Cortex of kidney (tissue), 1 donor: ENCODE measurements at places on chromosomes 16 and 17.

DNA sequence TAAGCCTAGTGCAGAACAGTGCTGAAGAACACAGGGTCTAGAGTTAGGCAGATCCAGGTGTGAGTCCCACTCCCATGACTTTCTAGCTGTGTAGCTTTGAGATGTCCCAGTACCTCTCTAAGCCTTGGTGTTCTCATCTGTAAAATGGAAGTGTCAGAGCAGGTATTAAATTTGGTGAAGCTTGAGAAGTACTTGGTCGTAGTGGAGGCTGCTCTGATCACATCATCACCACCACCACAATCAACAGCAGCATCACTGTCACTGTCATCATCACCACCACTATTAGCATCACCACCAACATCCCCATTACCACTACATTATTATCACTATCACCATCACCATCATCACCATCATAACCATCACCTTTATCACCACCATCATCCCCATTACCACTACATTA lies 132.1 kb downstream of the CMIP start:
- no peak for DNase-seq

DNA sequence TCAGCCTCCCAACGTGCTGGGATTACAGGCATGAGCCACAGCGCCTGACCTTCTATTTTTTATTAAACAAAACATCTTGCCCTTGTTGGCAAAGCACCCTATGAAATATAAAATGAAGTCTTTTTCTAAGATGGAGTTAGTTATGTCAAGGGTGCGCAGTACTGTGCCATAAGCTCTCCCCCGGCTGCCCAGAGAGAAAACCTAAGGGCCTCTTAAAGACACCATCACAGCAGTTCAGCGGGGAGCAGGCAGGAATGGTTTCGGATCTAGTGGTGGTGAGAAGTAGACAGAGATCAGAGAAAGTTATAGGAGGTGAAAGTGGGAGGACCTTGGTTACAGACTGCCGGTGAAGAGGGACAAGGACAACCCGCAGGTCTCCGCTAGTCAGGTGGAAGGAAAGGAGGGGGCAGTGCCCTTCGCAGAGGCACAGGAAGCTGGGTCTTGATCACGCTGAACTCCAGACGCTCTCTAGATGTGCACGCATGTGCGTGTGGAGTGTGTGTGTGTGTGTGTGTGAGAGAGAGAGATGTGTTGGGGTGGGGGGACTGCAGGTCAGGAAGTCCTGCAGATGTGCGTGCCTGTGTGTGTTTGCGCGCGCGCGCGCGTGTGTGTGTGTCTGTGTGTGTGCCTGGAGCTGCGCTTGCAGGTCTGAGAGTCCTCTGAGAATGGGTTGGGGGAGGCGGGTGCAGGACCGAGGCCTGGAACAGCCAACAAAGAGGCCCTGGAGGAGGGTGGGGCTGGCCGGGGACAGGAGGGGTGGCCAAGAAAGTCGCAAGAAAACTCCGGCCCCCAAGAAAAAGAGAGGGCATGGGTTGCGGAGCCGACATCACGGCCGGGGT lies 748 bp upstream of the CMTM3 start:
- DNase-seq: no peak

DNA sequence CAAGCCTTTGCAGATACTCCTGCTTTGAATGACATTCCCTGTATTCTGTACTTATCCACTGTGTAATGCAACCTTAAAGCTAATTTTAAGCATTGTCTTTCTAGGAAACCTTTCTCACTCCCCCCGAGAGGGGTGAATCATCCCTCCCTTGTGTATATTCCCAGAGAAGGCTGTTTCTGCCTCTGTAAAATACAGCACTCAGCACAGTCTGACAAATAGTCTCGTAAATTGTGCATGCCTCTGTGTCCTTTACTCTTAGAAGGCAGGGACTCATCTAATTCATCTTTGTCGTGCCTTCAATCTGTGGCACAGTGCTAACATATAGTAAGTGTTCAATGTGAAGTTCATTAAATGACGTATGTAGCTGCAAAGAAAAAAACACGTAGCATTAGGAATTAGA lies 200.7 kb downstream of the CA10 start:
- DNase-seq: no peak

DNA sequence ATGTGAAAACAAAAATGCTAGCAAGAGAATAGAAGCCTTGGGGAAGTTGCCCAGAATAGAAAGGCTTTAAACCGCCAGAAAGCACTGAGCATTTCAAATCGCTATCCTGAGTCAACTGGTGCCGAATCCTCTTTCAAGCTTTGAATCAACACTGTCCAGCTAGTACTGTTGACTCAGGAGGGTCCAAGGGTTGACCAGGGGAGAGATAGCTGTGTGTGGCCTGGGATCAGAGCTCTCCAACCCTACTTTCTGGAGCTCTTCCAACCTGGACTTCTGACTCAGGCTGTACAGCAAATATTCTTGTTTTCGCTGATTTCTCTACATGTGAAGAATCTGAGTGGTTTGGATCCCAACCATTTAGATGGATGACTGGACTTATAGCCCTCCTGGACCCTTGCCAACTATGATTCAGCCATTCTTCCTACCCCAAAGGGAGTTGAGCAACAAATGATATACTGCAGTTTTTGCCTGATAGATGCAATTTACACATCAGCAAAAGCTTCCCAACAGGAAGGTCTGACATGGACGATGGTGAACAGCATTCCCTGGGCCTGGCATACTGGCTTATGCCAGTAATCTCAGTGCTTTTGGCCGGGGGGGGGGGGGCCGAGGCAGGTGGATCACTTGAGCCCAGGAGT lies 154.0 kb upstream of the SDK2 start:
- no peak for DNase-seq

GRCh38 chr17:42275527-42276358 lies 448 bp downstream of the STAT5B start:
- DNase-seq: no peak

DNA sequence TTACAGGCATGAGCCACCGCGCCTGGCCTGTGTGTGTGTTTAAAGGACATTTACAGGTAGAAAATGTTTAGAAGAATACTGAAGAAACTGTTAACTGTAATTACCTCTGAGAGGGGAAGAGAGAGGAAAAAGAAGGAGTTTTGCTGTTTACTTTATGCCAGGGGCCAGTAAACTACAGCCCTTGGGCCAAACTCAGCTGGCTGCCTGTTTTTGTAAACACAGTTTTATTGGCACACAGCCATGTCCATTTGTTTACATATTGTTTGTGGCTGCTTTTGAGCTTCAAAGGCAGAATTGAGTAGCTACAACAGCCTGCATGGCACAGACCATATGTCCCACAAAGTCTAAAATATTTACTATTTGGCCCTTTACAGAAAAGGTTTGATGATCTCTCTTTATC lies 76.4 kb downstream of the GPR139 start:
- no peak for DNase-seq

DNA sequence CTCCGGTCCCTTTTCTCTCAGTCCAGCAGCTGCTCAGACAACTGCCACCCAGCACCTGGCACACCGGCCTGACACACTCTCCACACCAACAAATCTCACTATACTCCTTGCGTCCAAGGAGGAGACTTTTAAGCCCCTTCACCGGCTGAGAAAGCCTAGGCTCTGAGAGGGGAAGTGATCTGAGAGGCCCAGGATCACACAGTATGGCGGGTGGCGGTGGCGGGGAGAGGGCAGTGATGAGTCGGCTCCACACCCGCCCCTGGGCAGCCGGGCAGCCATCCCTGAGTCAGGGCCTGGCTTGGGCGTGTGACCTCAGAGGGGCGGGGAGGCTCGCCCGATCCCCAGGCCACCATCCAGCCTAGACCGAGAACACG lies 569 bp downstream of the FLII start:
- DNase-seq: no peak
